ENCODE measurements at places on chromosomes 16 and 17. TPM values are rescaled to one million over a fixed set of nuclear protein-coding genes. Genes with fewer than 3 reads are reported as not detected.

CBLN1 gene
- 36.4 TPM for polyA plus RNA-seq

C16orf86 gene
- 6.6 TPM for polyA plus RNA-seq

KCNH4 gene
- polyA plus RNA-seq = 0.88 TPM

SULT1A3 gene
- polyA plus RNA-seq = 3.1 TPM

SHISA6 gene
- 3.2 TPM for polyA plus RNA-seq

RNF112 gene
- polyA plus RNA-seq = 14.3 TPM

MYH1 gene
- not detected for polyA plus RNA-seq

SCGB1C2 gene
- polyA plus RNA-seq = not detected

FLYWCH2 gene
- 65.5 TPM for polyA plus RNA-seq

KRT28 gene
- not detected for polyA plus RNA-seq

ITGAD gene
- polyA plus RNA-seq = not detected

CTRB1 gene
- not detected for polyA plus RNA-seq

MAP2K4 gene
- polyA plus RNA-seq = 12.8 TPM

NDUFB10 gene
- 281 TPM for polyA plus RNA-seq
